T-helper 17 cell (primary cell): ENCODE measurements at places on chromosomes 2 and 18.

DNA sequence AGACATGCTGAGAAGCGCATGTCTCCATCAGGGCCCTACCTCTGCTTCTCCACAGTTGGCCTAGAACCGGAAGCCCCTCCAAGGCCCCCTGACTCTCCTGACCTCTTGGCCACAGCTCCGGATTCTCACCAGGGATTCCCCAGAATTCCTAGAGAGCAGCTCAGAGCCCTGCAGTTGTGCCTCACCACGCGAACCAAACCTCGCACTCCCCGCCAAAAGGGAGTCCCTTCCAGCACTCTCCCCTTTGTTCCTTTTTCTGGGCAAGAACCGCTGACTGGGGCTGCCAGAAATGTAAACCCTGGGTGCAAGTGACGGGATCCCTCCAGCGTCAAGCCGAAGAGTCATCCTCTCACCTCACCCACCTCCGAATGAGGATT is 36.7 kb downstream of the AFF3 start:
- no peak for DNase-seq

GRCh38 chr2:40321822-40322221 is 130.1 kb downstream of the SLC8A1 start:
- no peak for DNase-seq

GRCh38 chr2:109604597-109604996 is 9.2 kb downstream of the SEPTIN10 start:
- DNase-seq, result no peak

DNA sequence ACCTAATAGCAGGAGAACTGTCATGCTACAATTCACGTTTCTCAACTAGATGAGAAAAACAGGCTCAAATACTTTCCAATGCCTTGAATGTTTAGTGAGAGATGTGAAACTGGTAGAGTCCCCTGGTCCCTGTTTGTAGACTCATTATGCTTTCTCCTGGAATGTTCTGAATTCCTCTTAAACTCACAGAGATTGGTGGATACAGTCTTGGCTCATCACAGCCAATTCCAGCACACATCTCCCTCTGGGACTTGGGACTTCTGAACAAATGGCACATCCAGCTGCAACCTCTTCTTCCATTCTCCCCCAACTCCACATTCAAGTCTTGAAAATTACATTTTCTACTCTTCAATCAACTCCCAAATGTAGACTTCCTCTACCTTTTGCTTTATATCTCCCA is 58.4 kb upstream of the NT5C1B start:
- DNase-seq, result no peak

- DNase-seq, result no peak
Observed at GRCh38 chr2:73823916-73824523, 4.7 kb upstream of the STAMBP start.
